ENCODE measurements at places on chromosomes 3 and 15. TPM values are rescaled to one million over a fixed set of nuclear protein-coding genes. Genes with fewer than 3 reads are reported as not detected.

DNA sequence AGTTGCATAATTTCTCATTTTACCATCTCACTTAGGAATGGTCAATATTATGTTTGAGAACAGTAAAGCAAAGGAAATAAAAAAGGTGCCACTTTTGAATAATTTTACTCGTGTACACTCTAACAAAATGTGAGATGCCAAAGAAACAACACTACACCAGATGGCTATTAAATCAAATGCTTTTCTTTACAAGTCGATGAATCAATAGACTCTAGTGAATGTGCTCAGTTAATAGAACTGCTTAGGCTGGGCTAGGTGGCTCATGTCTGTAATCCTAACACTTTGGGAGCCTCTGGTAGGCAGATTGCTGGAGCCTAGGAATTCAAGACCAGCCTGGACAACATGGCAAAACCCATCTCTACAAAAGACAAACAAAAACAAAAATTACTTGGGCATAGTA, 87.9 kb downstream of the ZNF609 start:
- no peak for DNase-seq

- DNase-seq: peak; percentile 36
These were observed 138.3 kb downstream of the ANXA2 start for GRCh38 chr15:60259469-60259868.

DNA sequence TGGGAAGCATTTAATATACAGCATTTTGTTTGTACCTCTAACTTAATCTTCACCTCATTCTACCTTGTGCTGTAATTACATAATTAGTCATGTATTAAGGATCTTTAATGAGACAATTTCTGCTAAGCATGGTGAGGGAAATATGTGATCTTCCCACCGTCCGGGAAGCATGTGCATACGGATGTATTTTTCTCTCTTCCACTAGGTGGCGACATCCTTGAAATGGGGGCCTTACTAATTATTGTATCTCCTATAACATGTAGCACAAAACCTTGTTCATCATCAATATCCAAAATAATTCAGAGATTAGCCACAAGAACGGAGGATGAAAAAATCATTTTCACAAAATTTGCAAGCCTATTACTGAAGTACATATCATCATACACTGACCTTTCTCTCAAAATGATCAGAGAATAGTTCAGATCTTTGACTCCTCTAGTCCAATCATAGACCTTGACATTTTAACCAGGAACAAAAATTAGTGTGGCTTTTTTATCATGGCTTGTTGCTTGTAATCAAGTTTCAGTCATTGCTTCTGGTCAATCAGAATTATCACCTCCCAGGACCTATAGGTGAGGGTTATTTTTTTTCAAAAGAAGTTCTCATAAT, 148.9 kb upstream of the GBE1 start:
- no peak for DNase-seq

- no peak for DNase-seq
These were observed 40.0 kb downstream of the CTXND1 start for GRCh38 chr15:80211976-80212375.

- no peak for DNase-seq
These were observed 228.2 kb upstream of the TPRG1 start for GRCh38 chr3:188943591-188943990.

DNA sequence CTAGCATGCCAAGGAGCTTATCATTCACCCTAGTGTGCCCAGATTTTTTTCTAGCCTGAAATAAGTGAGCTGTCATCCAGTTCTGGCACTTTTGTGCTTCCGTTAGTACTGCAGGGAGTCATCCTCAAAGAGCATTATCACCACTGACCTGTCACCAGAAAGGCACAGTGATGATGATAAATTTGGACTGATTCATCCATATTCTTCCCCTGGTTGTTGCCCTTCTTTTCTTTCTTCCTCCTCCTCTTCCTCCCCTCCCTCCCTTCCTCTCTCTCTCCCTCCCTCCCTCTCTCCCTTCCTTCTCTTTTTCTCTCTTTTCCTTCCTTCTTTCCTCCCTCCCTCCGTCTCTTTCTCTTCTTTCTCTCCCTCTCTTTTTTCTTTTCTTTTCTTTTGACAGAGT, 21.3 kb downstream of the SLC35G2 start:
- no peak for DNase-seq

GRCh38 chr3:129942296-129942695, 32.2 kb upstream of the TRH start:
- DNase-seq: no peak

- DNase-seq: no peak
These were observed 200.0 kb downstream of the ZNF385D start for GRCh38 chr3:21551019-21551418.

DNA sequence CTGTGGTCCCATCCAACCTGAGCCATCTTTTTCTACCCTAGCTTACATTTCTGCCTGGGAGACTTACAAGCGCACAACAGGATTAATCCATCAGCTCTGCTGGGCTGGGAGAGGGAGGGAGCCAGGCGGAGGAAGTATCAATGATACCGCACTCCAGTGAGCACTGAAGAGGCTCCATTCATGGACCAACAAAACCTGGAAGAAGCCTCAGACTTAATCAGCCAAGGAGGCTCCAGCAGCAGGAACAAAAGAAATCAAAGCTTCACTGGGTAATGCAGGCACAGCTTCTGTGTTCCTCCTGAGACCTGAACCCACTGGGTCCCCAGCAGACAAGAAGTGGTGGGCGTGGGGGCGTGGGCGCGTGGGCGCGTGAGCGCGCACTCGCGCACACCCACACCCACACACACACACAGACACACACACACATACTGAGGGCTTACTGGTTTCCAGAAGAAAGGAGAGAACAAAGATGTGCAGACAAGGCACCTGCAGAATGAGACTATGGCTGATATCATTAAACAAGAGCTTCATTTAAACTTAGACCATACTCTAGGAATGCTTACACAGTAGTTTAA, 87.0 kb upstream of the BOC start:
- no peak for DNase-seq

The TMEM40 gene
- 3.0 TPM for total RNA-seq

The GADL1 gene
- not detected for total RNA-seq

The CRTAP gene
- 180 TPM for total RNA-seq

The GOLGA6L7 gene
- not detected for total RNA-seq
